ENCODE measurements at places on chromosomes 5 and 9.

GRCh38 chr9:105281926-105282325, 37.5 kb downstream of the SLC44A1 start:
- no peak for DNase-seq

GRCh38 chr9:95666096-95666784, 149.5 kb upstream of the PTCH1 start:
- DNase-seq, result no peak

DNA sequence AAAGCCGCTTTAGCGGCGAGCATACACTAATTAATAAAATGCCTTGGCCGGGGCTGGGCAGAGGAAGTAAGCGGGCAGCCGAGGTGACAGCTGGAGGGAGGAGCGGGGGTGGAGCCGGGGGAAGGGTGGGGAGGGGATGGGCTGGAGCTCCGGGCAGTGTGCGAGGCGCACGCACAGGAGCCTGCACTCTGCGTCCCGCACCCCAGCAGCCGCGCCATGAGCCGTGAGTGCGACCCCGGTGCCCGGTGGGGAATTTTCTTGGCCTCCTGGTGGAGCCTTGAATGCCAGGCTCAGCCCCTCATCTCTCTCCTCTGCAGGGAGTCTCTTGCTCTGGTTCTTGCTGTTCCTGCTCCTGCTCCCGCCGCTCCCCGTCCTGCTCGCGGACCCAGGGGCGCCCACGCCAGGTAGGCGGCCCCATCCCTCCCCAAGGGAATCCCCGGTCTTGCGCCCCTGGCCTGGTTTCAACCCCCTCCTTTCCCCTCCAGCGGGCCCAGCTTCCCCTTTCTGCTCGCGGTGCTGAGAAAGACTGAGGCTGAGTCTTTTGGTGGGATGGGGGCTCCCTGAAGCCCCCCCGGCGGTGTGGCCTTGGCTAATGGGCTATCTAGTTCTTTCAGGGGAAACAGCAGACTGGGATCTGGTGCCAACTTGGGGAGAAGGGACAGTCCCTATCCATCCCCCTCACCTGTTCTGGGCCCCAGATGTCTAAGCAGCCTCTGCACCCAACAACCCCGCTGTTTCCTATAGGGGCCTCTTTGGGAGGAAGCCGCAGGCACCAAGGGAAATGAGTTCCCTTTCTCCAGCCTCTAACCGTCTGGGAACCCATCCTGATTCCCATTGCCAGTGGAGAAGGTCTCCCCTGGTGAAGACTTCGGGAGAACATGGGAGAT, at the start of gene PTGS1:
Gene PTGS1 (plus strand): TSS at position 156 of the 887 bp plus-strand sequence. CDS start 61 bp downstream, at position 217.
- DNase-seq, result no peak

GRCh38 chr9:118594428-118594827, 774.8 kb downstream of the BRINP1 start:
- DNase-seq, result no peak

GRCh38 chr9:114824110-114824509, 18.3 kb upstream of the TNFSF15 start:
- DNase-seq, result no peak

- DNase-seq, result no peak
Observed at GRCh38 chr5:62960781-62961180, 382.2 kb downstream of the LRRC70 start.

GRCh38 chr5:178150977-178151734, 2.5 kb downstream of the NHP2 start:
- DNase-seq, result no peak

- DNase-seq, result no peak
Observed at GRCh38 chr5:127085371-127085770, 12.1 kb upstream of the C5orf63 start.

DNA sequence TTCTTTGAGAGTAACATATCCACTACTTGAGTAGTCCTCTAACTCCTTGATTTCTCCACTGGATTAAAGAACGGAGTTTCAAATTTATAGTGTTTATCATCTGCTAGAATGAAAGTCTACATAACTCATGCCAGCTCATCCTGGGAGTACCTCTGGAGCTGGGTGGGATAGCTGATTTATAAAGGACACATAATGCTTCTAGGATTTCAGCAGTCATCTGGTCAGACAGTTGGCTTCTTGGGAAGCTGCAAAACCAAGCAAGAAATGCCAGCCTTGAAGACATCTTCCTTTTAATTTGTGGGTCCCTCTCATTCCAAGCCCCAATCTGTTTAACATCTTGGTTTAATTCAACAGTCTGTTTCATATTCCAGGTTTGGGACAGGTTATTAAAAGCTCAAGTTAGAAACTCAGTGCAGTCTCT, 3.2 kb downstream of the GALNT10 start:
- no peak for DNase-seq

Data from stimulated activated CD8-positive, alpha-beta memory T cell treated with anti-CD3 and anti-CD28 coated beads, Interleukin-12 subunit alpha, Interleukin-12 subunit beta, amount 100 ng/mL, for 1 hour (primary cell).